ENCODE measurements at places on chromosomes 7 and 10.

- DNase-seq = no peak
Measured at GRCh38 chr10:25531457-25532061, 356.8 kb downstream of the GPR158 start.

GRCh38 chr7:146654048-146654447 is 537.4 kb downstream of the CNTNAP2 start:
- no peak for DNase-seq

GRCh38 chr7:4713183-4713784 is 31.2 kb downstream of the FOXK1 start:
- no peak for DNase-seq

GRCh38 chr7:151891182-151891581 is 14.3 kb upstream of the PRKAG2 start:
- no peak for DNase-seq

DNA sequence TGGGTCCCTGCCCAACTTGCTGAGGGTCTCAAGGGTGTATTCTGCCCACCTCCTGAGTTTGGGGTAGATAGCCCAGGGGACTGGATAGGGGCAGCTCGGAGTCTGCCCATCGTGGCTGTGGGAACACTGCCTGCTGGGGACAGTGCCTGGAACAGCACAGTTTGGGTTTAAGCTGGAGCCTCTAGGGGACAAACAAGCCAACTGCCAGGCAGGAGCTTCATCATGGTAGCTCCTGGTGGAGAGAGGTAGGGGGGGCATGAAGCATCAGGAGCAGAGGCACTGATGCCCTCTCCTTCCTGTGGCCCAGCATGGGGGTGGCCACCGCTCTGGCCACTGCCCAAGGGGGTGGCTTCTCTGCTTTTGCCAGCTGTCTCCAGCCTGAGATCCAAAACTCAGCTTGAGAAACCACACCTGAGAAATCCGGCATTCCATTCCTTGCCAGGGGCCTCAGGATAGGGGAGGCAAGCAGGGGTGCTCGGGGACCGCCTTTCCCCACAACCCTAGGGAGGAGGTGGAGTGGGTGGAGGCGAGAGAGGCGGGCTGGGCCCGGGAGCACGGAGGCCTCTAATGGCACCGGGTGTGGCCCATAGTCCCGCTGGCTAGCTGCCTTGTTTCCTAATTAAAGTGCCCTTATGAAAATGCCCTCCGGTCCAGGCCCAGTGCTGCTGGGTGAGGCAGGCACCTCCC is 47.6 kb downstream of the UNC5B start:
- DNase-seq = no peak

GRCh38 chr10:22438711-22439110 is 93.4 kb downstream of the SPAG6 start:
- DNase-seq = no peak

DNA sequence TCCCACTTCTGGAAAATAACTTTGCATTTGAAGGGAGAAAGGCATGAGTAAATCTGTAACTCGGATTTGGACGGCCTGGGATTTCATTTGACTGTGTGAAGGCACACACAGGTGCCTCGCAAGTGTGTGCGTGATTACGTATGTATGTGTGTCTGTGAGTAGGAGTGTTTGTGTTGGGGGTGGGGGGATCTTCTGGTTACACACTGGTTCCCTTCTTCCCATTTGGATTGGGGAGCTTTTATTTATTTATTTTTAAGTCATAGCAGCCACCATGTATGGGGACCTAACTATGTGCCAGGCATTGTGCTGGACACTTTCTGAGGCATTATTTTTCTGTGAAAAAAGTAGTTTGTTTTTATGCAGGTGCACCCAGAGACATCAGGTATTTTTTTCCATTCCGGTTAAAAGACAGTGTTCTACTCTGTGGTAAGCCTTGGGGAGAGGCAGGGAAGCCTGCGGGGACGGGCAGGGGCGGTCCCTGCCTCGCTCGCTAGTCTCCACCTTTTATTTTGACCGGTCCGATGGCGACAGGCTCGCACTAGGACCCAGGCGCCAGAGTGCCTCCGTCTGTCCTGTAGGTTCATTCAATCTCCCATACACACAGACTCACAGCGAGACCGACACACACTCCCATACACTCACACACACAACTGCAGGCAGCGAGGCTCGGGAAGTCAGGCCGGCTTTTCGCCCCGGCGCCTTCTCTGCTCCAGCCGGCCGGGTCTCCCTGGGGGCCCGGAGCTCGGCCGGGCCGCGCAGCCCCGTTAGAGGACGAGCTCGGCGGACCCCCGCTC is at the start of gene MXI1:
Gene MXI1 (plus strand): TSS at position 595 of the 794 bp plus-strand sequence. CDS start 204 bp downstream, outside the sequence.
- DNase-seq = peak; percentile 83

- no peak for DNase-seq
Measured at GRCh38 chr7:45650404-45651394, 76.5 kb downstream of the ADCY1 start.

- DNase-seq = no peak
Measured at GRCh38 chr7:107644309-107644974, 16.2 kb upstream of the SLC26A4 start.

DNA sequence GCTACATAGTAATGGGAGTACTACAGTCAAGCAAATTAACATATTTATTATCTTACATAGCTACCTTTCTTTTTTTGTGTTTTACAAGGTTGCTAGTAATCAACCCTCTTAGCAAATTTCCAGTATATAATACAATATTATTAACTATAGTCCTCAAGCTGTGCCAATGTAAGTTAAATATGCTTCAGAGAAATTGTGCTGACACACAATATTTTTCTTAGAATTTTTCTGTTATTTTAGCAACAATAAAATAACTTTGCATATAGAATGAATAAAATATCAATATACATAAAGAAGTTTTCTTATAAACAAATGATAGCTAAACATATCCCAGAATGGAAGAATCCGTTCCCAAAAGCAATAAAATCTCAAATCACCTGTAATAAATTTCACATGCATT is 1605.1 kb downstream of the REEP3 start:
- DNase-seq = no peak

- no peak for DNase-seq
Measured at GRCh38 chr7:29421010-29421956, 142.4 kb upstream of the PRR15 start.

DNA sequence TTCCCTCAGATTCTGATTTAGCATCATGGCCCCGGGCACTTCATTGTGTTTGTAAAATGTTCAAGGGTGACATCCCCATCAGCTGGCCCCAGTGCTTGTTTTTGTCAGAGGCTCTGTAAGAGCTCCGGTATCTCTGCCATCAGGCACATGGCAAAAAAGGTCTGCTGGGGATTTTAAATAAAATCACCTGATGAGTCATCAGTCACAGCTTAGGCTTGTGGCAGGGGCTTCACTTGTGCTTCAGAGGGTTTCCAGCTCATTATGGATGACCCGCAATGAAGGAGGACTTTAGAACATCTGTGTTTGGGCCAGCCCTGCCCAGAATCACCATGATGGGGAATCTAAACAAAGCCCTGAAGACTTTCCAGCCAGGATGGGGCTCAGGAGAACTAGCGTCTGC is 259.9 kb downstream of the ZEB1 start:
- no peak for DNase-seq

GRCh38 chr7:139648941-139649425 is 125.5 kb downstream of the CLEC2L start:
- no peak for DNase-seq

DNA sequence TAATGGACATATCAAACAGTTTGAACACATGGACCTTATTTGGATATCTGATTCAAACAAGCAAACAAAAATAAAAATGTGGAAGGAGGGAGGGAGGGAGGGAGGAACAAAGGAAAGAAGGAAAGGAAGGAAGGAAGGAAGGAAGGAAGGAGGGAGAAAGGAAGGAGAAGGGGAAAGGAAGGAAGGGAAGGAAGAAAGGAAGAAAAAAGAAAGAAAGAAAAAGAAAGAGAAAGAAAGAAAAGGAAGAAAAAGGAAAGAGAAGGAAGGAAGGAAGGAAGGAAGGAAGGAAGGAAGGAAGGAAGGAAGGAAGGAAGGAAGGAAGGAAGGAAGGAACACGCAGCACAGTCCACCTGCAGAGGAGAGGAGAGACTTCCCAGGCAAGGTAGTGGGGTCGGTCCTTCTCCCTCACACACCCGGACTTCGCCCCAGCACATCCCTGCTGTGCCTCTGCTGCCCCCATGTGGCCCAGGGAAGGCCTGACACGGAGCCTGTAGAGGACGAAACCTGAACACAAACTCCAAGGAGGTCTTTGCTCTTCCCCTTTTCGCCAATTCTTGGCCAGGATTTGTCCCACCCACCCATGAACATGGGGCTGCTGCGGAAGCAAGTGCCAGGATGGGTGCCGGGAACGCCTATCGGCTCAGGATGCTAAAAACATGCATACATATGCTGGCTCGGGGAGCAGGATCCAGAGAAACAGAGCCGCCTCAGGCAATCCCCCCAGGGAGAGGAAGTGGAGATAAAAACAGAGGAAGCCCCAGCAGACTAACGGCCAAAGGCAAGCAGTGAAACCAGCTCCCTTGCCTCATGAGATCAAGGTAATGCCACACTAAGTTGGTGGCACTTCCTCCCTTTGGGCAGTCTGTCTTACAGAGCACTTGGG is 52.3 kb upstream of the DGKI start:
- DNase-seq = peak; percentile 81

DNA sequence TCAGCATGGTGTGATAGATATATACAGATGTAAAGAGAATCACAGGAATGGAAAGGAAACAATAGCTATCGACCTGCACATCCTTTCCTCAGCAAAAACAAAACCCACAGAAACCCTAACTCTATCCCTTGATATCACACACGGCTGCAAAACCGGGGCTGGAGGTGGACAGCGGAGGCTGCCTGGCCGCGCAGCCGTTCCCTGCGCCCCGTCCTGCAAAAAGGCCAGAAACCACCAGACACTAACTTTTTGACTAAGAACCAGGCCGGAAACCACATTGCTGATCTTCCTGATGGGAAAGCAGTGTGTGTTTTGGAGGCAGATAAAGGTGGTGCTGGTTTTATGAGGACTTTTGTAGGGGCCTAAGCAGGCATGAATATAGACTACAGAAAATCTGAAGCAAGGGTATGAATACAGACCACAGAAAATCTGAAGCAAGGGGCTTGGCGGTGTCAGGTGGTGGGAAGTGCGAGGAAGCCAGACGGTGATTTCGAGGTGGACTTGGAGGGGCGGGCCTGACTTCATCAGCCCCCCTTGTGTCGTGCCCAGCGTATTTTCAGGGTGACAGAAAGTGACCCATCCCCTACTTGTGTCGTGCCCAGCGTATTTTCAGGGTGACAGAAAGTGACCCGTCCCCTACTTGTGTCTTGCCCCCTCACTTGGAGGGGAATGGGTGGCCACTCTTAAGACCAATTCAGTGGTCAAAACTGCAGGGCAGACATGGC is 123.3 kb downstream of the WDR37 start:
- DNase-seq = no peak

Data from coronary artery (tissue), 2 donors.